ENCODE measurements at places on chromosomes 12 and 14.
A peak's percentile ranks its signal among the peaks of the same experiment; 100 is the strongest.

GRCh38 chr12:56362130-56363059, at the start of gene APOF:
Gene APOF (minus strand): TSS chr12:56362857. CDS start chr12:56362745, 112 bp downstream.
- no peak for DNase-seq

- DNase-seq = no peak
Observed at GRCh38 chr12:62860020-62860419, 74.9 kb downstream of the PPM1H start.

DNA sequence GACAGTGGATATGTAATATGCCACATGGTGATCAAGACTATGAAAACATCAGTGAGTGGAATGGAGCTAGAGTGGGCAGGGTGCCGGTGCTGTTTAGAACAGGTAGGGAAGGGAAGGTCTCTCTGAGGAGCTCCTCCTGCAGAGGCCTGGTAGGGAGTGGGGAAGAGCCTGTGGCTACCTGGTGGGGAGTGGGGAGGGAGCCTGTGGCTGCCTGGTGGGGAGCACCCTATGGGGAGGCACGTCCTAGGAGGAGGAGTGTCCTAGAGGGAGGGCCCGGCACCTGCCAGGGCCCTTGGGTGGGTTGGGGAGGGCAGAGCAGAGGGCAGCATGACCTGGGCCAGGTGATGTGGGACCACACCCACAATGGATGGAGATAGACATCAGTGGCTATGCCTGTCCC, 122.6 kb downstream of the ADGRD1 start:
- no peak for DNase-seq

- no peak for DNase-seq
Observed at GRCh38 chr14:22573804-22574203, 15.2 kb downstream of the DAD1 start.

- peak; percentile 5 for DNase-seq
Observed at GRCh38 chr12:9721394-9722092, 11.4 kb downstream of the CLECL1 start.

DNA sequence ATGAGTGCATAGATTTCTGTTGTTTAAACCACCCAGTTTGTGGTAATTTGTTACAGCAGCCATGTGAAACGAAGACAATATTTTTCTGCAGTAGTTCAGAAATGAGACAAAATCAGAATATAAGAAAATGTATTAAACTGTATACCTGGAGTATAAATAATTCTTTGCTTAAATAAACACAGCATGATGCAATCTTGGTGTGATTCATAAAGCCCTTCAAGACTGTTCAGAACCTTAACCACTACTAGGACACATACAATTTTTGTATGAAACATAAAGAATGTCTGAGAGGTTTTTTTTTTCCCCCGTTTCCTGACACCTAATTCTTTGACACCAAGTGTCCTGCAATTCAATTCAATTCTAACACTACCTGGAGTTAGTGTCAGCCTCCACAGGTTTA, 10.5 kb downstream of the C12orf75 start:
- DNase-seq = no peak

DNA sequence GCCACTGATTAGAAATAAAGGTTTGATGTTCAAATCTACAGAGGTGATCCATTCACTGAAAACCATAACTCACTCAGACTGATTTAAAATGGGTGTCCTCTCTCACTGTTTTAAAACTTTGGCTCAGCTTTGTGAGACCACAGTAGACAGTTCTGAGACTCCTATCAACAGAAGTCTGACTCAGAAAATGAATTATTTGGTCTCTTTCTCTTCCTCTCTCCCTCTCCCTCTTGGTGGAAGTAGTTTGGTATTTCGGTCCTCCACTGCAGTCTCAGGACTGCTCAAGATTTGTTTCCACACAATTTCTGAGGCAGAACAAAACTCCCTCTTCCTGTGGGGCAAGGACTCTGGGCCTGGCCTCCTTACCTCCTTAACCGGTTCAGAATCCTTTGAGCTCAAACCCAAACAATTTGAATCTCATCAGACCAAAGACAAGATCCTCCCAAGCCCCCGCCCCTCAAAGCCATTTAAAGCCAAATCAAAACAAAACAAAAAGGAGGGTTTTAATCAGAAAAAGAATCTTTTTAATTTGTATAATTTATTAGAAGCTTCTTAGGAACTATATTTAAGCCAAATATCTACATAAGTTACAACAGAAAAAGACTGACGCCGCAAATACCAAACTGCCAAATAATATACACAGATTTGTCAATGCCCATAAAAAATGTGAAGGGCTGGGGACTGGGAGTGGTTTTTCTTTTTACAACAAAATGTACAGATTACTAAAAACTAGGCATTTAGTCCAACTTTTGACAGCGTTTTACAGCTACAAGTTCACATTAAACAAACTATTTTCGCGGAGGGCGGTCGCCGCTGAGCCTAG, 3.9 kb downstream of the NKX2-1 start:
- no peak for DNase-seq

- no peak for DNase-seq
Observed at GRCh38 chr12:81815611-81816010, 56.5 kb upstream of the PPFIA2 start.

DNA sequence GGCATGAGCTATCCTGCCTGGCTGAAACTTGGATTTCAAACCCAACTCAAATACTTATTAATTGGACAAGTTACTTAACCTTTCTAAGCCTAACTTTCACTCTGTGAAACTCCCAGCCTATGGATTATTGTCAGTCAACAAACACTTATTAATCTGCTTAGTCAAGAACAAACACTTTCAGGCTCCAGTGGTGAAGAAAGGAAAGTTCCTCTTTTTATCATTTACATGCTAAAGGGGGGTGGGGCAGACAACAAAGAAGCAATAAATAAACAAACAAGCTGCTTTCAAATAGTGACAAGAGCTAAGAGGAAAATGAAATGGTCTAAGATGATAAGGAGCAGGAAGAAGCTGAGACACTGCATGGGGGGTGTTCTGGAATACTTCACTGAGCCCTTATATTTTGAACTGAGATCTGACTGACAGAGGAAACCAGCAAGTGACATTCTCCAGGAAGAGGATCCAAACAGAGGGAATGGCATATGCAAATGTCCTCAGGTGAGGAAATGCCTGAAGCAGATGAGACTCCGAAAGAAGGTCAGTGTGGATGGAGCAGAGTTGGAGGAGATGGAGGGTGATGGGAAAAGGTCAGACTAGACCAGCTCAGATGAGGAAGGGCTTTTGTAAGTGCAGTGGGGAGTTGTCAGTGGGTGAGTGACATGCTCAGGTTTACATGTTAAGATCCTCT, 259.6 kb downstream of the ITPR2 start:
- DNase-seq = no peak

DNA sequence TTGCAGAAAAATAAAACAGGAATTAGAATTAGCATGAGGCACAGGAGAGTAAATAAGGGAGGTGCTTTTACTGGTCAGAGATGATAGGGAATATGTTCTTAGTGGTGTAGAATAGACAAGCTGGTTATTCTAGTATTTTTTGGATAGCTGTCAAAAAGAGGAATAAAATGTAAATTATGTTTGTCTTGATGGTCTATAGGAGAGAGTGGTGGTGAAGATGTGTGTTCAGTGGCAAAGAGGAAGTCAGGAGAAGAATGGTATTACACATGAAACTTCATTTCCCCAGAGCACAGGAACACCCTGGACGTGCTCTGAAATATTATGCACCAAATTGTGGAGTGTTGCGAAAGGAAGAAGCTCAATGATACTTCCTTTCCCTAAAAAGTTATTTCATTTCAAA, 27.8 kb downstream of the MUCL1 start:
- DNase-seq = no peak

GRCh38 chr12:12405882-12406281, 49.0 kb downstream of the BORCS5 start:
- peak; percentile 56 for DNase-seq

- DNase-seq = no peak
Observed at GRCh38 chr14:51454351-51454750, 197.4 kb upstream of the FRMD6 start.

- no peak for DNase-seq
Observed at GRCh38 chr12:5565933-5566599, 134.2 kb downstream of the NTF3 start.

GRCh38 chr14:34713681-34714319, 593 bp downstream of the CFL2 start:
- peak; percentile 47 for DNase-seq

All from midbrain (tissue), 1 donor.